ENCODE measurements at places on chromosomes 4 and X.

DNA sequence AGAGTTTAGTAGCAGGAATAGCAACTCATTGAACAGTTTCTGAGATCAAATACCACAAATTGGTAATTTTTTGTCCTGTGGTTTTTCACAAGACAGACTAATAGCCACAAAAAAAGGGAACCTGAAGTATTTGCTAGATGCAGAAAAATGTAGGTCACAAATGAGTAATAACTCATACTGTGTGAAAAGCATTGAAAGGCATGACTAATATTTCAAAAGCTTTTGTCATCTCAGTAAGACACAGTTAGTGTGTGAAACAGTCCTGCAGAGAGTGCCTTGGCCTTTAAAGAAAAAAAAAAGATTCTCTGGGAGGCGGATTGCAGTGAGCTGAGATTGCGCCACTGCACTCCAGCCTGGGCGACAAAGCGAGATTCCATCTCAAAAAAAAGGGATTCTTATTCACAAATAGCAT is 31.4 kb upstream of the SLC25A31 start:
- DNase-seq = no peak

- no peak for DNase-seq
These were observed 538.7 kb upstream of the NR3C2 start for GRCh38 chr4:148980782-148981480.

- DNase-seq = no peak
These were observed 112.5 kb downstream of the PALLD start for GRCh38 chr4:168609369-168609768.

DNA sequence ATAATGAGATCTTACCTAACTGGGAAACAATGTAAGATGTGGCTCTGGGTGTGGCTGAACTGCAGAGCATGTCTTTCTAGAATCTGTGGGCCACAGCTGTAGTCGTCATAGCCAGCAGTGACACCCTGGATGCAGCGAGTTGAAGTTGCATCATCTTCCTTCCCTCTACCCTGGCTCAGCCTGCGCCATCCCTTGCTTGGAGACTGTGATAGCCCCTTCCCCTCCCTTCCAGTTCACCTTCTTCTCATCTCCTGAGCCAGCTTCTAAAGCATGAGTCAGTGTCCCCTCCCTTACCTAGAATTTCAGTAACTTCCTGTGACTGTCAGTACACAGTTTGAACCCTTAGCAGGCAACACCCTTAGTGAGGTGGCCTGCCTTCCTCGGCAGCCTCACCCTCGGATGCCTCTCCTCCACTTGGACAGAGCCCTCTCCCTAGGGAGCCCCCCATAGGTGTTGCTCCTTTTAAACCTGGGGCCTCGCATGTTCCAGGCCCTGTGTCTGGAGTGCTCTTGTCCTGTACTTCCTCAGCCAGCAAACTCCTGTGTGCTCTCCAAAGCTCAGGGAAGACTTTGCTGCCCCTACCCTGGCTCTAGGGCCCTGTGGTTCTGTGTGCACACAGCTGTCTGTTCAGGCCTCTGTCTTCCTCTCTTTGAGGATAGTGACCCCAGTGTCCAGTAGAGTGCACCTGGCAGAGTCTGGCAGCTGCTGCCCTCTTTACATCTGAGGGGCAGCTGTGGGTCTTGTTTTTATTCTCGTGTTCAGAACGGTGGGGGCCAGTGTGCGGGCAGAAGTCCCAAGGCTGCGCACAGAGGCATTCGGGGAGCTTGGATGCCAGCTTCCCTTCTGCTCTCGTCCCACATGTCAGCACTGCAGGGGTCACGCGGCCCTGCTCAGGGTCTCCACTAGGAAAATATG is 43.7 kb upstream of the TADA2B start:
- peak; percentile 27 for DNase-seq

- no peak for DNase-seq
These were observed 1477.8 kb downstream of the C4orf33 start for GRCh38 chr4:130573742-130574141.

- DNase-seq = no peak
These were observed 71.1 kb downstream of the CRMP1 start for GRCh38 chr4:5821665-5822358.

DNA sequence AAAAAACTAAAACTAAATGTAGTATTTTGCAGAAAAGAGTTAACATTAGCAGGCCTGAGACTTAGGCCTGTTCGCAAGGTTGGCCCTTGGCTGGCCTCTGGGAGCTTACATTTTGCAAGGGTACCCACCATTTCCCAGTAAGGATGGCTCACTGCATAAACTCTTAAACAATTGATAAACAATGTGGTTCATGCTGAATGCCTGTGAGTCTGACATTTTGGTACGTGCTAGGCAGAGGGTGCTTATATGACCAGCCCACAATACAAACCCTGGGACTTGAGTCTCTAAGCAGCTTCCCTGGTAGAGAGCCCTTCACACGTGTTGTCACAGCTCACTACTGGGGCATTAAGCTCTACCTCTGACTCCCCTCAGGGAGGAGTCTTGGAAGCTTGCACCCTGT is 7.4 kb downstream of the PRPS2 start:
- no peak for DNase-seq

DNA sequence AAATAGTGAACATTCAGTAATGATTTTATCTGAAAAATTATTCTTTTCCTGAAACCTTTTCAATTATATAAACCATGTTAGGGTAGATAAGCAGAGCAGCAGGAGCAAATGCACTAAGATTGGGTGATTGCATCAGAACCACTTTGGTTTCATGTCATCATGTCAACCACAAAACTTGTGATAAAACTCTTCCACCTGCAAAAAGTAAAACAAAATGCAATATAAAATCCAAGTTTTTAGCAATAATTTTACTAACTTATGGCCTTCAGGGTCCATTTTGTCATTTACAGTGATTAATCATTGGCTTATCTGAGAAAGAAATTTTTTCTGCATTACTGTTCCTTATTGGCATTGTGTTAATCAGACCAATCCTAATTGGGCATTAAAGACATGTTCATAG is 42.4 kb downstream of the NHS start:
- no peak for DNase-seq
